Left ventricle myocardium superior (tissue), 1 donor: ENCODE measurements at places on chromosomes 3 and 15. TPM values are rescaled to one million over a fixed set of nuclear protein-coding genes. Genes with fewer than 3 reads are reported as not detected.

DNA sequence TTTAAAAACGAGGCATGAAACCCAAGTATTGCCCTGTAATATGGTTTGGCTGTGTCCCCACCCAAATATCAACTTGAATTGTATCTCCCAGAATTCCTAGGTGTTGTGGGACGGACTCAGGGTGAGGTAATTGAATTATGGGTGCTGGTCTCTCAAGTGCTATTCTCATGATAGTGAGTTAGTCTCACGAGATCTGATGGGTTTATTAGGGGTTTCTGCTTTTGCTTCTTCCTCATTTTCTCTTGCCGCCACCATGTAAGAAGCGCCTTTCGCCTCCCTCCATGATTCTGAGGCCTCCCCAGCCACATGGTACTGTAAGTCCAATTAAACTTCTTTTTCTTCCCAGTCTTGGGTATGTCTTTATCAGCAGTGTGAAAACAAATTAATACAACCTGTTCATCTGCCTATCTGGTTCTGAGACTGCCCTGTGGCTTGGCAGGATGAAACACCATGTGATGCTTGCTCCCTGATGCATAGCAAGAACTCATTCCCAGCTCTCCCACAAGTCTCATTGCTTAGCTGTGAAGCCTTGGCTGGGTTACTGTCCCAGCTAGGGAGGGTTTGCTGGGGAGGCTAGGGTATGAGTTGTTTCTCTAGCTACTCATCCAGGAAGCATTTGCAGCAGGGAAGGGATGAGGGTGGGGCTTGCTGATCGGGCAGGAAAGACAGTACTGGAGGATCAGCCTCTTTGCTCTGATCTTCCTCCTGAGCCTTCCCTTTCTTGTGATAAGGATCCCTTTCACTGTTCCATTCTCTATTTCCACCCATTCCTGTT is 3.7 kb upstream of the SQOR start:
- DNase-seq: no peak

- DNase-seq: no peak
These were observed 33.3 kb downstream of the ANKDD1A start for GRCh38 chr15:64944961-64945360.

CPEB1 gene
- 0.72 TPM for total RNA-seq

GOLGA8T gene
- 0.27 TPM for total RNA-seq
